ENCODE measurements at places on chromosomes 6 and 20.

DNA sequence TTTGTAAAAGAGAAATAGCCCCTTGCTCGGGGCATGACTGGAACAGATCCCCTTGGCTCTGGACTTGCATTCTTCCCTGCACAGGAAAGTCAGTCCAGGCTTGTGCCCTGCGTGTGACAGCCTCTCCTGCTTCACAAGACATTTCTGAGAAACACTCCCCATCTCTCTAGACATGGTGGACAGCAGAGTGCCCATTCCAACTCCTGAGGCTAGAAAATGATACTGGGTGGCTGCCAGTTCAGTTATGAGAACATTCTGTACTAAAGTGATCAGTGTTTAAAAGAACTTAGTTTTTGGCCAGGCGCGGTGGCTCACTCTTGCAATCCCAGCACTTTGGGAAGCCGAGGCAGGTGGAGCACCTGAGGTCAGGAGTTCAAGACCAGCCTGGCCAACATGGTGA is 41.3 kb downstream of the TGM3 start:
- DNase-seq = no peak

GRCh38 chr20:3767110-3767426 is 485 bp downstream of the ADISSP start:
- DNase-seq = no peak

DNA sequence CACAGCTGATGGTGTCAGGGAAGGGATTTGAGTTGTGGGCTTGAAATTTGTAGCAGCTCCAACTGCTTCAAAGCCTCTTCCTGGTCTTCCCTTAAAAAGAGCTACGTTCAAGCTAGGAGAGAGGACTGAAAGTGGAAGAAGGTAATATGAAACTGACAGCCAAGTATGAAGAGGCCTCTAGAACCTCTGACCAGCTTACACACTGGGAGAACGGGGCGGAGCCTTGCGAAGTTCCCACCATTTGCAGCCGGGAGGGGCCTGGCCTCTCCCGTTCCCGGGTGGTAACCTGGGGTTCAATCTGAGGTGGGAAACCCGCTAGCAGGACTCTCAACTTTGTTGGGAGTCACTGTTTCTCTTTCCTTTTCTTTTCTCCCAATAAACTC is 97.8 kb upstream of the PDE10A start:
- no peak for DNase-seq

DNA sequence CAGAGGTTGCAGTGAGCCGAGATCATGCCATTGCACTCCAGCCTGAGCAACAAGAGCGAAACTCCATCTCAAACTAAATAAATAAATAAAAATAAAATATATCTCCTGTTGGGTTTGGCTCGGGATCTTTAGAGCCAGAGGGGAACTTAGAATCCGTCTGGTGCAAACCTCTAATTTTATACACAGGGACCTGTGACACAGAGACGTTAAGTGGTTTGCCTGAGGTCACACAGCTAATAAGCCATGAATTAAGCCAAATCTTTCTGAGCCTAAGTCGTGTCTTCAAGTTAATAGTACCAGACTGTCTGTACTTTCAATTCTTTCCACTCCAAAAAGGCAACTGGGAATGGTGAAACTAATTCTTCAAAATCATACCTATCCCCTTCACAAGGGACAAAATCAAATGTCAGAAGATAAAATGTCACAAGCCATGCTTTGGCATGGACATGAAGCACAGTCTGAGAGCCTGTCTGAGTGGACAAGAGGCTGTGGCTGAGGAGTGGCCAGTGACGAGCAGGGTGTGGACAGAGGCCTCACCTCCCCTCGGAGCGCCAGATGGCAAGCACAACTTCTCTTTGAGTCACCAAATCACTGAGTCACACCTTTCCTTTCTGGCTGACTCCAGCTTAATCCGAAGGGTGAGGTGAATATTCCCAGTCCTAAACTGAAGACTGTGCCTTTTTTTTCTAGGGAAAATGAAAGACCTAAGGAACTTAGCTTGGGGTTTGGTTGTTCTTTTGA is 177.4 kb downstream of the TFAP2A start:
- DNase-seq = peak; percentile 78

GRCh38 chr6:36874443-36875249 is at the start of gene PPIL1:
Gene PPIL1, minus strand, starts transcription at chr6:36874803. Its CDS starts 31 bp downstream, at chr6:36874772.
- peak; percentile 88 for DNase-seq

DNA sequence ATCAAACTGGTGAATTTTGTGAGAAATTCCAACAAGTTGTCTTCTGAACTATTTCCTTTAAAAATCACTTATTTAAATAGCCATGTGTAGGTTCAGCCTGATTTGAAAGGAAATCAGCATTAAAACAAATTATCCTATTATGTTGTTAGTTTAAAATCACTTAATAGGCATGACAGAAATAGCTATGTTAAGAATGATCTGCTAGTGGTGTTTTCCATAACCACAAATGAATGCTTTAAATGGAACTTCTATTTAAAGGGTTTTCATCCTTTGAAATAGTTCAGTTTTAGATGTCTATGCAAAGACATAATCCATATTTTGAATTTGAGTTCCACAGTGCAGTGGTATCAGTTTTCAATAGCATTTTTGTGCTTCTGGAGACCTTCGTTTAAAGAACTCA is 120.1 kb downstream of the PLEKHG1 start:
- DNase-seq = no peak

DNA sequence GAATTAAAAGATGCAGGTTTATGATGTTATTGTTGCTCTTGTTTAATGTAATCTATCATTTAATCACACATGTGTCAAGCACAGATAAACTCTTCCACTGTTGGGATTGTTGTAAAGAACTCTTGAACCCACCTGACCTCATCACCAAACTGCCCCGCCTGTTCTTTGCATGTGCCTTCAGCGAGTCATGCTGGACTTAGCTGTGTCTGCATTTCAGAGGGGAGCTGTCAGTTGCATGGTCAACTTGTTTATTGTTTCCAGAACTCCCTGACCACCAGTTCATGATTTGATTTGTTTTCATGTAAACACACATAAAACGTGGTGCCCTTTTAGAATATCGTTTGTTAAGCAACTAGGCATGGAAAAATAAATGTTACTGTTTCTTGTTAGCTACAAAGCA is 93.6 kb downstream of the KHDC1L start:
- no peak for DNase-seq

- no peak for DNase-seq
Observed at GRCh38 chr6:146673069-146673468, 74.3 kb downstream of the ADGB start.

- DNase-seq = no peak
Observed at GRCh38 chr20:6038256-6038655, 15.6 kb downstream of the LRRN4 start.

GRCh38 chr6:169654598-169655391 is 47.0 kb downstream of the WDR27 start:
- DNase-seq = peak; percentile 32

DNA sequence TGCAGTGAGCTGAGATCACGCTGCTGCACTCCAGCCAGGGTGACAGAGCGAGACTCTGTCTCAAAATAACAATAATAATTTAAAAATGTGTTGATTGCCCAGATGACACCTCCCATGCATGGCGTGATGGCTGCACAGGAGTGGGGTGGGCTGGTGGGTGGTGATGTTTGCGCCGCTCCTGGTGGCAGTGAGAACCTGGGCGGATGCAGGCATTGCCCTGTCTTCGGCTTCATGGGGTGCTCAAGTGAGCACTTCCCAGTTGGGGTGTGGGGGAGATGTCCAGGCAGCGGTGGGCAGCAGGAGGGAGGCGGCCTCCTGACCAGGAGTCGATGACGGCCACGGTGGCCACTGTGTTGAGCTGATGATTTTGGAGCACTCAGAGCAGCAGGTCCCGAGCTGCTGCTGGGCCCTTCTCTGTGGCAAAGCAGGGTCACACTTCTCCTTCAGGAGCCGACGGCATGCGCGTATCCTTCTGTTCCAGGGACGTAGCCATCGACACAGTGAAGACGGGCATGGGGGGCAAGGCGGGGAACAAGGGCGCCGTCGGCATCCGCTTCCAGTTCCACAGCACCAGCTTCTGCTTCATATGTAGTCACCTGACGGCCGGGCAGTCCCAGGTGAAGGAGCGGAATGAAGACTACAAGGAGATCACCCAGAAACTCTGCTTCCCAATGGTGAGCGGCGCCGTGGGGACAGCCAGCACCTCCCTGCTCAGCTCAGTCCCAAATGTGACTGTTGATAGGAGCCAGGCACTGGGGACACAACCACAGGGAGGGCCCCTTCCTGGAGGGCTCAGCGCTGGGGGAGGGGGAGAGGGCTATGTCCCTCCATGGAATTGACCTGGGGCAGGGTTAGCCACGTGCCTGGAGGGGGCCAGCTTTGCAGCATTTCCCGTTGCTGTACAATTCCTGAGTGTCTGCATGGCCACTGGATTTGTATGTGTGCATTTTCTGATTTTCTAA is 89.7 kb downstream of the SYNJ2 start:
- DNase-seq = no peak

DNA sequence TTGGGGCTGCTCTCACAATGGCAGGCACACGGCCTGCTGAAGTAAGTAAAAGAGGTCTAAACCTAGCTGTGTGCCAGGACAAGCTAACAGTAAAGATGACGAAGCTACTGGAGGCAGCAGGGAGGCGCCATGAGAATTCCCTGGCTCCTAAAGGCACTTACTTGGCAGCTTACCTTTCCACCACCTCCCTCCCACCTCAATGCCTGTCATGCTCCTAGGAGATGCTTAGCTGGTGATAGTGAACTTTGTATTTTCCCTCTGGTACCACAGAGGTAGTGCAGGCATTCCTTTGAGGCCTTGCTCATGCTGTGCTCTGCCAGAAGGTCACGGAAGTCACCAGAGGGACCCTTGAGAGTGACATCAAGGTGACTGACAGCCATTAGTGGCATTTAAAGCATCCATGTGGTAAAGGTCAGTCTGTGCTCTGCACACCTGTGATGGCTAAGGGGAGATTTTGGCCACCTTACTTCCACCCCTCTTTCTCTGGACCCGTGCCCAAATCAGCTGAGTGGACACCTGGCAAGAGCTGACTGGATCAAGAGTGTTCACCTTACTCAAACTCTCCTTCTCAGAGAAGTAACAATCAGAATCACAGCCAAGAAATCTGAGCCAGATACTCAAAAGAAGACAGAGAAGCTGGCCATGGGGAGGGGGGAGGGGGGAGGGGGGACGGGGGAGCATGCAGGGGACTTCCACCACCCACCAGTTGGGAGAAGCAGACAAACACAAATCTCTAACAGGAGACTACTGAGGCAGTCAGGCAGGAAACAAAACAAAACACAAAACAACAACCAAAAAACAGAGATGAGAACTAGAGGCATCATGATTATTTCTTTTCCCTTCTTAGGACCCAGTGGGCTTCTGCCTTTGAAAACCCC is 2.9 kb downstream of the FKBP1A start:
- DNase-seq = no peak

- DNase-seq = no peak
Observed at GRCh38 chr6:129667621-129668020, 42.4 kb downstream of the ARHGAP18 start.

DNA sequence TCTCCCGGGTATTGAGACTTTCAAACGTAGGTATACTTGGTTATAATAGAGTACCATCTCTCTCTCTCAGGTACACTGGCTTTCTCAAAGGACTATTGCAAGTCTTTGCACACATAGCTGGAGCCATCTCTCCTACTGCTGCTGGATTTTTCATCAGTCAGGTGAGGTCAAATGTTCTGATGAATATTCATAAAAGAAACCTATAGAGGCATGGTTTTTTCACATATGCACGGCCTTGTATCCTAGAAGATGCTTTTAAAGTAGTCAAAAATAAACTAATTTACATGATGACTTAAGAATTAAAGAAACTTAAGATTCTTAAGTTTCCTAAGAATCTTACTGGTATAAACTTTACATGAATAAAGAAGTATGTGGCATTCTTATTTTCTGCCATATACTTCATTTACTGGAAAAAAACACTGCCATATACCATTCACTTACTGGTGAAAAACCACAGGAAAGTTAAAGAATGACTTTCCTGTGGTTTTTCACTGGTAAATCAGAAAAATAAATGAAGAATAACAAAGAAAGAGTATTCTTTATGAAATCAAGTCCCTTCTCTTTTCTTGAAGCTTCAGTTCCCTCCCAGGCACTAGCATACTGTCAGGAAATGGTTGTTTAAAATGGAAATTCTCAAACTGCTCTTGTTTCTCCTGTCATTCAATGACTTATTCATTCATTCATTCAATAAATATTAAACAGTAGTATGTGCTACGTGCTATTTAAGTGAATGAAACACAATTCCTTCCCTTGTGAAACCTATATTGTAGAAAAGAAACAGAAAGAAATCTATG is 23.5 kb downstream of the SLC17A4 start:
- DNase-seq = no peak

DNA sequence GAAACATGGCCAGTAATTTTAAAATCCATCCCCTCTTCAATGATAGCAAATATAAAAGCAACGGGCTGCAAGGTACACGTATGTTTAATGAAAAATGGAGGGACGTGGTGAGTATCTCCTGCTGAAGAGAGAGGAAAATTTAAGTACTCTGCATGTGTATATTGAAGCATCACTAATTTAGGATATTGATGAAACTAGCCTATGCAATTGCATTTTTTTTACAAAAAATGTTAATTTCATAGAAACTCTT is 362 bp upstream of the TMX4 start:
- no peak for DNase-seq

DNA sequence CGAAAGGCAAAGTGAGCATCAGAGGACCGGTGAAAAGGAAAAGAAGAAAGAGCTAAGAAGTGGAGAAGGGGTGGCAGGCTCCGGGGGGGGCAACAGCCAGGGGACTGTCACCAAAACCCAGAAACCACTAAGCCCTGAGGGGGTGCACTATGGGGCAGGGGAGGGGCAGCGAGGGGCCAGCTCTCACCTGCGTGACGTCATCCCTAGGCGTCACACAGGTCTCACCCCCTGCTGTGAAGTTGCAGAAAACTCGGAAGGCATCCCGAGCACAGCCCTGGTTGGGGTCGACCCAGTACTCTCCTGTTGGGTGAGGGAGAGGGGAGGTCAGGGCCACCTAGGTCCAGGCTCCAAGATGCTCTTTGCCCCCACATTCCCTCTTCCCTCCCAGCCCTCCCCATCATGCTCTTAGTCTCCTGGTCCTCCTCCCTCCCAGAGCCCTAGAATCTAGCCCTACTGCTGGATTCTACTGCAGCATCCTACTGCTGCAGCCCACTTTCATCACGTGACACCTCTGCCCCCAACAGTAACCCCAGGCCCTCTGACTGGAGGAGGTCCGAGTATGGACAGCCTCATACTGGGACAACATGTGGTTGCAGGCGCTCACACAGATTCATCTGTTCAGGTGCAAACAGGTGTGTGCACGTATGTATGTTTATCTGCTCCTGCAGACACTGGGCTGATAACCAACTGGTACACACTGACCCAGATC is 27.4 kb downstream of the COL11A2 start:
- no peak for DNase-seq

DNA sequence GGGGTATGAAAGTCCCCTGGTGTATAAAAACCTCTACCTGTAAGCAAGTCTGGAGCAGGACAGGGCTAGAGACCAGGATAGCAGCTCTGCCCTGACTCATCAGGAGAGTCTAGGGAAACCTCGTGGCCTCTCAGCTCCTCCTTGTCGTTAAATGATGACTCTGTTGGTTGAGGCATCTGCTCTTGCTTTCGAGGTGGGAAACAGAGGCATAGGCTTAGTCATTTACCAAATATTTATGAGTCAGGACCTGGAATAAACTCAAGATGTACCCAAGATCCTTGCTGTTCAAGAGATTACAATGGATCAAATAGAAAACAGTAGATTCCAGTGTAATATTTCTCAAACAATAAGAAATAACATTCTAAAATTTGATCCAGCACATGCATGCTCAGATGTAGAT is 5.5 kb downstream of the MANBAL start:
- peak; percentile 94 for DNase-seq

Measured in A549 (cell line).